ENCODE measurements at places on chromosomes 13 and 19.

DNA sequence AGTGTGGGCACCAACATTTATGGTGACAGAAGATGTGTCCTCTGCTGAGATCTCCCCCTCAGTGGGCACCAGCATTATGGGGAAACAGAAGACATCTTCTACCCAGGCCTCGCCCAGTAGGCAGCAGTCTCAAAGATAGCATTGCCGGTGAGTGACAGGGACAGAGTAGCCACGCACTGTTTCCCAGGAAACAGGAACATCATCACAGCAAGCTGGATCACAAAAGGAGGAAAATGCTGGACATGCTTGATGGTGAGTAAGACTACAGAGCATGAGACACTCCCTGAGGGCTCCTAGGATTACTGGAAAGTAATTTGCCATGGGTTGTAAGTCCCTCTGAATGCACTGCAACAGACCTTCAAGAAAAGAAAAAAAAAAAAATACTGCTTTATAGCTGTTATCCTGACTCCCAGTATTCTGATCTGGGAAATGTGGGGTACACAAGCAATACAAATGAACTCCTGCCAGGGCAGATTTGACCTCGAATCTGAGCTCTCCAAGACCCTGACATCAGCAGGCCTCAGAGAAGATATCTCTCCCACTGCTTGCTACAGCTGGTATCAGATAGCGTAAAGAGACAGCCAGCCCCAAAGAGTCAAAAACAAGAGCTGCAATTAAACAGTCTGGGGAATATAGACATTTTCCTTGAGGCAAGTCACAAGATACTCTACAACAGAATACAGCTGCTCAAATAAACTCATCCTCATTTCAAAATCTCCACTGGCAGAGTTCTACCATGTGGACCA lies 180.4 kb downstream of the RBM26 start:
- DNase-seq = no peak

GRCh38 chr13:23918208-23918607 lies 20.9 kb upstream of the C1QTNF9B start:
- DNase-seq = no peak

DNA sequence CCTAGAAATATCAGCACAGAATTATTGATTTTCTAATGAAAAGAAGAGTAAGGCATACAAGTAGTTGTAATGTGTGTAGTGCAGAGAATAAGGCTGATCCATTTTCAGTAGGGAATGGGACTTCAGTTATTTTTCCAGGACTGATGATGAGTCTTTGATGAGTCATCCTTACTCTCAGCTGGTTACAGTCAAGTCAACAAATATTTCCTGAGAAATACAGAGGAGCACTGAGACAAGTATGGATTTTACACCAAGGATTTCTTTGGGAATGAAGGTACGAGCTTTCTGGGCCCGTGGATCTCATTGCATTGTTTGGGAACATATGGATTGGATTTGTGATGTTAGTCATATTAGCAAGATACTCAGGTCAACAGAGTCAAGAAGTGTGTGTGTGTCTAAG lies 502.7 kb downstream of the FGF9 start:
- no peak for DNase-seq

- DNase-seq = no peak
Observed at GRCh38 chr13:74169676-74170075, 35.5 kb upstream of the KLF12 start.

GRCh38 chr13:97198753-97199152 lies 23.4 kb upstream of the MBNL2 start:
- DNase-seq = no peak

DNA sequence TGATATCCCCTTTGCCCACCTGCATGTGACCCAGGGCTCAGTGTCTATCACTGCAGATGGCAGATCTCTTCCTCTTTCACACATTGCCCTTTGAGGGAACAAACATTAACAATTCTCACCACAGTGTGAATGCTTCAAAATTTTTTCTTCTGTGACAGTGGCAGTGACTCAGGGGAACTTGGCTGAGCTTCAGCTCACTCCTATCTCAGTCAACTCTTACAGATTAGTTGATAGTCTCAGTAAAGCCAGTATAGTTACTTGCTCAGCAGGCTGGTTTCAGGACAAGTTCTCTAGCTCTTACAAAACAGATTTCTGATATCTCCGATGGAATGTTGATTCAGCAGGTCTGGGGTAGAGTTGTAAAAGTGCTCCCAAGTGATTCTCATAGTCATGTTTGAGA lies 166.9 kb downstream of the DLEU7 start:
- DNase-seq = no peak

DNA sequence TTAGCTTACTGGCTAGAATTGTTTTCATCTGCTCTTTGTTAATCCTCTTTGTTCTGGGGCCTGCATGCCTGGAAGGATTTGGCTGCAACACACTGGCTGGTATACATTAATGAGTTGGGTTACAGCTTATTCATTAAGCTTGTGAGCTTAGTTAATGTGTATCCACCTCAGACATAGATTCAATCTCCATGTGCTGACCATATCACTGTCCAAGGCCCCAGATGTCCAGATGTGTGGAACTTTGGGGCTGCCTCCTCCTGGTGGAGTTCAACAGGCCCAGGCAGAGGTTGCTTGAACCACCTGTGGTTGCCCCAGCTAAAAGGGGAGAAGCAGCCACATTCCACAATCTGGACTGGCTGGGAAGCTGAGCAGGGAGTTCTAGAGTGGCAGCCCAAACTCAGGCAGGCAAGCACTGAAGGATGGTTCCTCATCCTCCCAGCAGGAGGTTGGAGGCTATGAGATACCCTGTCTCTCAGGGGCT lies 5.4 kb downstream of the DIAPH3 start:
- DNase-seq = no peak

DNA sequence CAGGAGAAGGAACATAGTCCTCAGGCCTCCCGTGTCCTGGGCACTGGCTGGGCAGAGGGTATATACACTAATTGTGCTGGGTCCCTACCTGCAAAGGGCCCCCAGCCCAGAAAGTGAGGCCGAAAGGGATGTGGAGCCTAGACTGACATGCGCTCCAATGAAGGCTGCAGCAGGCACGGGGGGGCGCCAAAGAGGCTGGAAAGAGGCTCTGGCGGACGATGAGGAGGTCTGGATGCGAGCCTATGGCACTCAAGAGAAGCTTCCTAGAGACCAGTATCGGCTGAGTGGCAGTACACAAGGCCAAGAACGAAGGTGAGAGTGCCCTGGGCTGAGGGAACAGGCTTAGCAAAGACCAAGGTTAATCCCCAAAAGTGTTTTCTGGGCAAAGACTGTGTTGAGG lies 16.6 kb downstream of the VRK3 start:
- DNase-seq = no peak

All from activated T-cell treated with anti-CD3 and anti-CD28 coated beads for 24 hours (primary cell).